Activated T-helper 1 cell treated with anti-CD3 and anti-CD28 coated beads, Interleukin-2, amount 50 U/mL, for 16 hours (primary cell): ENCODE measurements at places on chromosomes 3 and 15.

DNA sequence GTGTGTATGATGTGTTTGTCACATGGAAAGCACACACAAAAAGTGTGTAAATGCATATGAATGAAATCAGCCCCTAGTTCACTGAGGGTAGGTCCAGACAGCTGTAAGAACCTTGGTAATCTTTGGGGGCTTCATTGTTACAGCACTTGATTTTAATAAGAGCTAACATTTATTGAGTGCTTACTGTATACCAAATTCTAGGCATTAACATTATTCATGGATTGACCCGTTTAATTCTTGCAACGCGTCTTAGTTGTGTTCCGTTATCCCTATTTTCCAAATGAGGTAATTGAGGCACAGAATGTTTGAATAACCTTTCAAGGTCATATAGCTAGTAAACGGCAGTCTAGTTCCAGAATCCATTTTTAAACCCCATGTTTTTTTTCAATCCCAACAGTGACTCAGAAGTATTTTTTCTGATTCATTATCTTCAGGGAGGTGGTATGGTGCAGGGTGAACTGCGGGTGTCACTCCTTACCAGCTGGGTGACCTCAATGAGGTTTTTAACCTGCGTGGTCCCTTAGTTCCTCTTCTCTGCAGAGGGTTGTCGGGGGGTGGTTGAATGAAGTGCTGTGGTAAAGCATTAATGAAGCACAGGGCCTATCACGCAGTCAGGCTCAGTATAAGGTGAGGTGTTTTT lies 14.2 kb downstream of the RAB8B start:
- no peak for DNase-seq

DNA sequence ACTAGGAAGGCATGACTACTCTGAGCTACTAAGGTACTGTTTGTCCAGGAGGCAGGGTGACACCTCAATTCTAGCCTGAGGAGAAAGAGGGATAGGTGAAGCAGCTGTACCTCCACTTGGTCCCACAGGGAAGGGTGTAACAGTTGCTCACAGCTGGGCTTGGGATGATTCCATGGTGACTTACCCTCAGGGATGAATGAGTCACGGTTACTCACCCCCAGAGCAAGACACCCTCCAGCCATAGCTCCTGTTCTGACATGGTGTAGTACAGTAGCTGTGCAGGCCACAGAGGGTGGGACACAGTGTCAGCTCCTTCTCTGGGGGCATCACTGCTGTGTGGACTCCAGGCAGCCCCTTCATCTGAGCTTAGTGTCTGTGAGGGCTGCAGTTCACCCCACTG lies 868.6 kb upstream of the SEMA6D start:
- DNase-seq = no peak

DNA sequence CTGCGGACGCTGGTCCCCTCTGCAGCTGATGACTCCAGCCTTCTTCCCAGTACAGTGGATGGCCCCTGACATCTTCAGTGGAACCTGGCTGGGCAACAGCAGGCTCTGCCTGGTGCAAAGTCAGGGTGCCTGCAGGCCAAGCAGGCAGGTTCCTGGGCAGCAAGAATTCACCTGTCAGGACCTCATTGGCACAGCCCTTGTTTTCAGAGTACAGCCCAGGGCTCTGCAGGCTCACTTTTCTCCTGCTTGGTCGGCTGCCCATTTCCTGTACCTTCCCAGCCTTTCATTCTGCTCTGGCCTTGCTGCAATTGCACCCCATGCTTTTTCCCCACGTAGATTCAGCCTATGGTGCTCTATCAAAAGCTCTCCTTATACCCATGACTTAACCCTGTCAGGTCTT lies 56.0 kb downstream of the LRTM1 start:
- no peak for DNase-seq

- DNase-seq = no peak
These were observed 42.9 kb upstream of the IREB2 start for GRCh38 chr15:78394981-78395616.

DNA sequence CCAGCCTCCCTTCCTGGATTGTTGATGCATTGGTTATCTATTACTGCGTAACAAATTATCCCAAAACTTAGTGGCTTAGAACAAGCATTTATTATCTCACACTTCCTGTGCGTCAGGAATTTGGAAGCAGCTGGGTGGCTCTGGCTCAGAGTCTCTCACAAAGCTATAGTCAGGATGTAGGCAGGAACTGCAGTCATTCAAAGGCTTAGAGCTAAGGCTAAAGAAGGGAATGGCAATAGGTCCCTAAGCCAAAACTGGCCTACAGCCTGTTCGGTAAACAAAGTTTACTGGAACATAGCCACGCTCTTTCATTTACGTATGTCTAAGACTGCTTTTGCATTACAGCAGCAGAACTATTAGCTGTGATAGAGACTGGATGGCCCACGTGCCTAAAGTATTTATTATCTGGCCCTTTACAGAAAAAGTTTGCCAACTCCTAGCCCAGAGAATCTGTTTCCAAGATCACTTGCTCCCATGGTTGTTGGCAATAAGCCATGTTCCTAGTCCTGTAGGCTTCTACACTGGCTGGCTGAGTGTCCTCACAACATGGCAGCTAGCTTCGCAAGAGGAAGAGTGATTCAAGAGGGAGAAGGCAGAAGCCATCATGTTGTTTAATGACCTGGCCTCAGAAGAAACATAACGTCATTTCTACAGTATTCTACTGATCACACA lies 132.4 kb downstream of the SNRK start:
- DNase-seq = no peak

DNA sequence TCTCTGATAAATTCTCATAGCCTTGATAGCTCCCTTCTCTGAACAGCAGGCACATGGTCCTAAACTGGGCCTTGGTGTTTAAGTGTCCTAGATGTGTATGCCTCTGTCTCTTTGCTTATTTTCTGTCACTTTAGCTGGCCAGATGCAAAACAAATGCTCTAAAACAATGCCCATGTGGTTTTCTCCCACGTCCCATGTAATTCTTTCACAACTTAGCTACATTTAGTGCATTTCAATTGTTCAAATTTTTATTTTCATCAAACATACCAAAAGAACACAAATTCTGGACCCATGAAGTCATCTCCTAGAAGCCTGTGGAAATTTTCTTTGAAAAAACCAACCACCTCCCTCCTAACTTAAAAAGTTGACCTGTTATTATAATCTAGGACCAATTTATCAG lies 491.3 kb upstream of the AGTR1 start:
- no peak for DNase-seq

DNA sequence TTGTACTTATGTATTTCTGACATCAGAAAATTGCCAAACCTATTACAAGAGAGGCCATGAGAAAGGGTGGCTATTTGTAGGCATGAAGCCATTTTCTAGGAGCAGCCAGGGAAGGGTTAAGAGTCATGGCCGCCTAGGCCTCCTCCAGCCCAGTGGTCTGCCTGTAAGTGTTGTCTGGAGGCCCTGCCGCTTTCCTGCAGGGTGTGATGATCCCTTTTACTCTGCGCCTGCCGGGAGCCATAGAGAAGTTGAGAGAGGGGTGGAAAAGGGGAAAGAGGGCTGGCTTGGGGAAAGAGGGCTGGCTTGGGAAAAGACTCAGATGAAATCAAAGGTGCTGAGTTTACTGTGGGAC lies 29.1 kb upstream of the KCTD6 start:
- DNase-seq = no peak

- DNase-seq = no peak
These were observed 73.4 kb downstream of the PLXNA1 start for GRCh38 chr3:127056281-127056680.

- no peak for DNase-seq
These were observed 158.8 kb downstream of the POLR2M start for GRCh38 chr15:57865294-57865693.

DNA sequence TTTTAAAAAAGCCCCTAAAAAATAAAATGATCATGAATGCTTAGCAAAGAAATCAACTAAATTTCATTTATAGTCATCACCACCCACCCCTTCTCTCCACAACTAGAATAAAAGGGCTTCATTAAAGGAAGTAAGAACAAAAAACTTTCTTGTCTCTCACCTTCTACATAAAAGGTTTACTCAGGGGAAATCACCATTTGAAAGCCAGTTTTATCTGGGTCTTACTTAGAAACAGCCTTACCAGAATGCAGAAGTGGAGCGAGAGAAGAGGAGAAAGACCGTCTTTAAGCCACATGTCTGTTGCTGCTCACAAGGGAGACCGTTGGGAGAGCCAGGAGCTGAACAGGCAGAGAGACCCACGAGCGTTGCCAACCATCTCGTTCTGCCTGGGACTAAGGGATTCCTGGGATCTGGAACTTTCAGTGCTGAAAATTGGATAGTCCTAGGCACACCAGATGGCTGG lies 350.1 kb upstream of the PROK2 start:
- no peak for DNase-seq

DNA sequence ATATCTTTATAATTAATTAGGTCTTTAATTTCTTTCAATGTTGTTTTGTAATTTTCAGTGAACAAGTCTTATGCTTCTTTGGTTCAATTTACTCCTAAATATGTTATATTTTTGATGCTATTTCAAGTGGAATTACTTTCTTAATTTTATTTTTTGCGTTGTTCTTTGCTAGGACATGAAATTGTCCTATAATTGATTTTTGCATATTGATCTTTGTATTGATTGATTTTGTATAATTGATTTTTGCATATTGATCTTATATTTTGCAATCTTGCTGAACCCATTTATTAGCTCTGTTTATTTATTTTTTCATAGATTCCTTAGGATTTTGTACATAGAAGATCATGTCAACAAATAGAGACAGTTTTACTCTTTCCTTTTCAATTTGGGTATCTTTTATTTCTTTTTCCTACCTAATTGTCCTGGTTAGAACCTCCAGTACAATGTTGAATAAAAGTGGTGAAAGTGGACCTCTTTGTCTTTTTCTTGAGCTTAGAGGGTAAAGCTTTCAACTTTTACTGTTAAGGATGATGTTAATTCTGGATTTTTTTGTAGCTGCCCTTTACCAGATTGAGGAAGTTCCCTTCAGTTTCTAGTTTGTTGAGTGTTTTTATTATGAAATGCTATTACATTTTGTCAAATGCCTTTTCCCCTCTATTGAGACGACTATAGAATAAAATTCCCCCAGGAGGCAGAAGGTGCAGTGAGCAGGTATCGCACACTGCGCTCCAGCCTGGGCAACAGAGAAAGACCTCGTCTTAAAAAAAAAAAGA lies 36.8 kb upstream of the CCDC50 start:
- DNase-seq = no peak

DNA sequence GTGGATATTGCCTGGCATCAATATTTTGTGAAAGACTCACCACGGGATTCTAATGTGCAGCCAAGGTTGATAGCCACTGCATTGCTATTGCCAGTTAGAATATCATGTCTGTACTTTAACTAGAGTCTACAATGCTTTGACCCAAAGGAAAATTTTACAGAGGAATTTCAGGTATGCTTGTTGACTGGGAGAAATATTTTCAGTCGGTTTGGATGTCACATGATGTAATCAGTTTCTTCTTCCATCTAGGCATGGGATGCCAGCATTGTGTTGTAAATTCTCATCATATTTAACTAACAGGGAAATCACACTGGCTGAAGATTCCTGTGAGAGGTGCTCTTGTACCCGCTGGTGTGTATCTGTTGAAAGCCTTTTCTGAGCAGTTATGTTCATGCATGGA lies 508.9 kb upstream of the ADAMTS9 start:
- DNase-seq = no peak

GRCh38 chr3:29475854-29476253 lies 195.0 kb downstream of the RBMS3 start:
- DNase-seq = no peak

DNA sequence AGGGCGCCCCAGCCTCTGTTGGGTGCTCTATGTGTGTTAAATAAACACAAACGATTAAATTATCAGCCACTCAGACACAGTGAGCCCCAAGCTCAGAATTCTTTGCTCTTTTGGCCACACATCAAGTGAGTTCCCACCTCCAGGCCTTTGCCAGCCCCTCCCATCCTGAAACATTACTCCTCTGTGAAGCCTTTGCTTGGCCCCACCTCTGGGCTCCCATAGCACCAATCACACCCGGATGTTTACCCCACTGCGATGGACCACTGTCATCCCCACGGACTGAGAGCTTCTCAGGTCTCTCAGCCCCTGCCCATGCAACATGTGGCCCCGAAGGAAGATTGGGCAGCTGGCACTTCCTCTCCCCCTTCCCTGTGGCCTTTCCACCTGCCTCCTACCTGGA lies 85.1 kb downstream of the NUP210 start:
- DNase-seq = no peak

- no peak for DNase-seq
These were observed 48.5 kb downstream of the CHCHD6 start for GRCh38 chr3:126752303-126753190.

DNA sequence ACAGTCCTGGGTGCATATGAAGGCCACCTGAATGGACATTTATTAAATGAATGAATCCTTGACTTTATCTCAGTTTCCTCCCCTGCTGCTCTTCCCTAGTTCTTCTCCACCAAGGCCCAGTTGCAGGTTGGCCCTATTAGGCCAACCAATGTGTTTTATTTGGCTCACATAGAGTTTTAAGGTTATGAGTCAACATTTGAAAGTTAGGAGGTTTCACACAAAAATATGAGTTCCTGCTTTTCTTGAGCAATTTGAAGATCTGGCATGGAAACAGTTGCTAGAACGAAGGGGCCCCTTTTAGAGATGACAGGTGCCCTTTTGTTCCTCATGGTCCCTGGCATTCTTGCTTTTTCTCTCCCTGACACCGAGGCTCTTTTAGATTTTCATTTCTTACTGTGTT lies 83.0 kb upstream of the PDZRN3 start:
- DNase-seq = no peak

GRCh38 chr15:82538961-82539690 lies 1.1 kb downstream of the RPS17 start:
- DNase-seq = no peak

GRCh38 chr15:29750754-29751153 lies 71.5 kb downstream of the TJP1 start:
- no peak for DNase-seq

GRCh38 chr3:11377719-11378118 lies 105.5 kb downstream of the ATG7 start:
- DNase-seq = no peak

DNA sequence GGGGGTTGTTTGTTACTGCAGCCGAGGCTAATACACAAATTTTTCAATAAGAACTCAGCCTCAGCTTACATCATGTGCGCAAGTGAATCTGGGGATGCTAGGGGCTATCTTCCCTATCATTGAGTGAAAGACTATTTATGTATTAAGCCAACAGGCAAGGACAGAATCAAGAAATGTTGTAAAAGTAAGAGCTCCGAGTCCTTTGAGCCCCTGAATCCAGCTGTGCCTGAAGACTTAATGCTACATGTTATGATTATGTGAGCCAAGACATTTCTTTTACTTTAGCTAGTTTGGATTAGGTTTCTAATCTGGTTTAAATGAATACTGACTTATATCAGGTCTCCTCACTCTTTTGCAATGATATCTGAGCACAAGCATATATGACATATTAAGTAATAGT lies 782.9 kb upstream of the CFAP20DC start:
- no peak for DNase-seq

GRCh38 chr15:100671858-100672543 lies 69.6 kb downstream of the ASB7 start:
- DNase-seq = no peak

- no peak for DNase-seq
These were observed 25.9 kb downstream of the DUOX1 start for GRCh38 chr15:45155739-45156138.

GRCh38 chr15:66865622-66866611 lies 163.9 kb downstream of the SMAD6 start:
- no peak for DNase-seq

- no peak for DNase-seq
These were observed 43.8 kb upstream of the USP50 start for GRCh38 chr15:50590288-50590687.
